MV-4-11 (cell line): ENCODE measurements at places on chromosomes 4 and X.

- no peak for DNase-seq
Measured at GRCh38 chr4:121674696-121675095, 22.1 kb downstream of the ANXA5 start.

GRCh38 chrX:109403922-109404321 lies 78.0 kb downstream of the GUCY2F start:
- no peak for DNase-seq

- peak; percentile 45 for DNase-seq
Measured at GRCh38 chr4:17085416-17085815, 187.0 kb upstream of the LDB2 start.

GRCh38 chr4:7524064-7524682 lies 89.4 kb upstream of the PSAPL1 start:
- DNase-seq, result peak; percentile 68

GRCh38 chrX:38662640-38663039 lies 101.3 kb downstream of the TSPAN7 start:
- no peak for DNase-seq

DNA sequence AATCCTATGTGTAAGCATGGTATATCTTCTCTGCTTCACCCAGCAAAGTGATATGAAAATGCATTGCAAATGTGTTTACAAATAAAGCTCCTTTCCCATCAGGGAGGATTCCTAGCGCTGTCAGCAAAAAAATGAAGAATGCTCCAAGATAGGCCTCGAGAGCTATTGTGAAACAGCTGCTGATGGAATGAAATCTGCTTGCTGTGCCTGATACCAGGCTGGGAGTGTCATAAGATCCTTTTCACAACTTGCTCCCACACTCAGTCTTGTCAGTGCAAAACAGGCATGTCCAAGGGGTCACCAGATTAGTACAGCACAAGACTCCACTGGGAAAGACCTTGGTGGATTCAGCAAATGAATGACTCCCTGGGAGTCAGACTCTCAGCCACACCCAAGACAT lies 34.1 kb downstream of the HNRNPH2 start:
- DNase-seq, result no peak

DNA sequence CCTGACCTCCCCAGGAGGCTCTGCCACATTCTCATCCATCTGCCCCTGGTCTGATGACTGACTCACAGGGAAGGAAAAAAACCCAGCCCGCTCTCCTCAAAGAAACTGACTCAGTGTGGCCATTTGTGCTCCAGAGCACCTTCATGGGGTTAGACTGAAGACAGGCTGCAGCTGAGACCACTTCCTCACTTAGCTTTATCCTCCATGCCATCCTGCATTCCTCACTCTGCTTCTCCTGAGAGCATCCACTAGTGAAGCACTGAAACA lies 35.9 kb upstream of the HPSE start:
- peak; percentile 75 for DNase-seq

DNA sequence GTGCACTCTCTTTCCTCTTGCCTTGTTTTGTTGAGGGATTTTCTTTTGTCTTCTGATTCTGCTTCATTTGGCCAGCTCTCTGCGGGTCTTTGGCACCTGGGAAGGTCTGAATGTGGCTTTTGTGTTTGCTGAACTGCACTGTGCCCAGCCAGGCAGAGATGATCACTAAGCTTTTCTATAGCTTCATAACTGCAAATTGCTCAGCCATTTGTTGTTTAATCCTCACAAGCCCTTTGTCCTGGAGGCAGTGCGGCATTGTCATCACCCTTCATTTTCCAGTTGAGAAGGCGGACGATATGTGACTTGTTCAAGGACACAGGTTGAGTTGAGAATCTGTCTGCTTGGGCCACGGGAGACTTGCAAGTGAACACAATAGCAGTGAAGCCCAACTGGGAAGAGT lies 46.0 kb upstream of the SFRP2 start:
- DNase-seq, result no peak
